ENCODE measurements at places on chromosomes 4 and X.

DNA sequence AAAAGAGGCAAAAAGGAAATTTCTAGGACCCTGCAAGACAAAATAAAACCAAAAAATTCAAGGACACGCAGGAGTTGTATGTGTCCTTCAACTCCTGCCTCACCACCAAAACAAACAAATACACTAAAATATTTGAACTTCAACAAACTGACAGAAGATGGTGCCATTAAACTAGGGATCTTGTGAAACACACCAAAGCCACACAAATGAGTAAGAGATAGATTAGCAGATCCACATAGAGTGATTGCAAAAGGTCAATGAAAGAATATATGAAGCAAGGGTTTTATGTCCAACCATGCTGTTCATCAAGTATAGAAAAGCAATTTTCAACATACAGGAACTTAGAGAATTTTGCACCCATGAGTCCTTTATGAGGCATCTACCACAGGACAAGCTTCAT is 40.1 kb upstream of the SCML1 start:
- DNase-seq: no peak

GRCh38 chr4:38100474-38101255 is 140.5 kb downstream of the PTTG2 start:
- no peak for DNase-seq

DNA sequence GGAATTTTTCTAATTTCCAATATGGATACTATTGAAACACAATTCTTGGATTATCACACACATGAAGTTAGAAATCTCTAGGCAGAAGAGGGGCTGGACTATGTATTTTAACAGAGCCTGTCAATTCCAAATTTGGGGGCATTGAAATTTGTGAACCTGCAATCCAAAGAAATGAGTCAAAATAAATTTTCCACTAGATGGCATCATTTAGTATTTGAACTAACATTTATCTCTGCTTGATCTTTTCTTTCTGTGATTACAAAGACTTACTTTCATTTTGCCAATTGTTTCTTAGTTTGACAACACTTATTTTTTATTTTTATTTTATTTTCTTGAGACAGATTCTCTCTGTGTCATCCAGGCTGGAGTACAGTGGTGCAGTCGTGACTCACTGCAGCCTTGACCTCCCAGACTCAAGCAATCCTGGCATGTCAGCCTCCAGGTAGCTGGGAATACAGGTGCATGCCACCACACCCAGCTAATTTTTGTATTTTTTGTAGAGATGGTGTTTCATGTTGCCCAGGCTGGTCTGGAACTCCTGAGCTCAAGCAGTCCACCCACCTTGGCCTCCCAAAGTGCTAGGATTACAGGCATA is 2.7 kb upstream of the PYURF start:
- DNase-seq: no peak

DNA sequence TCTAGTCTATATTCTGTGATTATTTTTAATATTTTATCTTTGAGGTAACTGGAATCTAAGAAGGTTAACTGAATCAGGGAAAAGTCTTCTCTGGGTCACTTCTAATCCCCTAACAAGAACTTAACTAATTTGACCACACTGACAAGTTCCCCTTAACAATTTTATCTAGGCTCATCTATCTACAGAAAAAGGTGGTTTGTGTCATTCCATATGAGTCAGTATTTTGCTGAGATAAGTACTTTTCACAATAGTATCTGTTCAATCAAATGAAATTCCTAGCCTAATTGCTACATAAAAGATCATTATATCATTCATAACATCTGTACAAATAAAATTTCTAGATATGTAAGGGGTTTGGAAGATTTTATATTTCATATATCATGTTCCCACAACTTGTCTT is 45.6 kb downstream of the COL25A1 start:
- DNase-seq: no peak

- DNase-seq: no peak
Measured at GRCh38 chrX:108516184-108516583, 76.5 kb downstream of the COL4A5 start.

- DNase-seq: no peak
Measured at GRCh38 chr4:182413550-182413949, 170.3 kb downstream of the TENM3 start.

- no peak for DNase-seq
Measured at GRCh38 chrX:8728932-8729535, 2.9 kb downstream of the ANOS1 start.

- DNase-seq: no peak
Measured at GRCh38 chrX:22032506-22032905, 381 bp downstream of the PHEX start.

GRCh38 chr4:31020363-31020762 is 300.2 kb downstream of the PCDH7 start:
- DNase-seq: no peak

All from activated CD4-positive, alpha-beta T cell treated with anti-CD3 and anti-CD28 coated beads, Interleukin-2, amount 50 U/mL, for 48 hours (primary cell).